ENCODE measurements at places on chromosomes 5 and 9.

- DNase-seq: no peak
These were observed 7.4 kb upstream of the SHC3 start for GRCh38 chr9:89185980-89186379.

DNA sequence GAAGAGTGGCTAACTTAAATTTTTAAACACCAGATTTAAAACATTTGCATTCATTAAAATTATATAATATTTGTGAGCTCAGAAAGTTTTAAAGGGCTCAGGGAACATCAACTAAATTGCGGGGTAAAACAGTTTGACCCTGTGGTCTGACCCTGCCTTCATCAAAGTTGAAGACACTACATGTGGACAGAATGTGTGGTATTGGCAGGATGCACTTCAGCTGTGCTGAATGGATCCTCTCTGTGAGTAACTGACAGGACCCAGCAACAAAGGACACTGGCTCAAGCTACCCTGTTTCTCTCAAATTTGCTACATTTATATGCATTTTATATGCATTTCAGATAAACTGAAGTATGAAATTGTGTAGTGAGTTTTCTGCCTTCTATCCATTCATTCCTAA lies 288.5 kb downstream of the ZNF608 start:
- DNase-seq: no peak

DNA sequence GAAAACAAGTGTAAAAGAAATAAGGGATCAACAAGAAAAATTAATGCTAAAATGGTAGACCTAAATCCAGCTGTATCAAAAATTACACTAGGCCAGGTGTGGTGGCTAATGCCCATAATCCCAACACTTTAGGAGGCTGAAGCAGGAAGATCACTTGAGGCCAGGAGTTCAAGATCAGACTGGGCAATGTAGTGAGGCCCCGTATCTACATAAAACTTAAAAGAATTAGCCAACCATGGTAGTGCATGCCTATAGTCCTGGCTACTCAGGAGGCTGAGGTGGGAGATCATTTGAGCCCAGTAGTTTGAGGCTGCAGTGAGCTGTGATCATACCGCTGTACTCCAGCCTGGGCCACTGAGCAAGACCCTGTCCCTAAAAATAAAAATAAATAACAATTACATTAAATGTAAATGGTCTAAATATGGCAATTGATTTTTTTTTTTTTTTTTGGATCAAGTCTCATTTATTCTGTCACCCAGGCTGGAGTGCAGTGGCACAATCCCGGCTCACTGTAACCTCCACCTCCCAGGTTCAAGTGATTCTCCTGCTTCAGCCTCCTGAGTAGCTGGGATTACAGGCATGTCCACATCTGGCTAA lies 4.2 kb upstream of the FAM151B start:
- DNase-seq: no peak

DNA sequence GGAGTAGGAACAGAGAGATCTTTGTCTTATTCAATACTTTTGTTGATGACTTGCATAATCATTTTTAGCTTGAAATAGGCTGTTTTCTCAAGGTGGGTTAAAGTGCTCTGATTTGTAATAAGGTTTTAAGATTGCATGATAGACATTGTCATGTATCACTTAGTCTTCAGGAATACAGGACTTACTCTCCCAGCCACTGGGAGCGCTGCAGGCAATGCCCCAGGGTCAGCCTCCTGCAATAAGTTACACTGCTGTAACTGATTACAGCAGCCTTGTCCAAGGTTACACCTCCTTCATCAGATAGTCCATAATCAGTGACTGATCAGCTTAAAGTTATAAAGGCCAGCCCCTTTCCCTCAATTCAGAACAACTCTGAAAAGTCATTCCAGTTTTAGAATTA lies 218.6 kb downstream of the ESM1 start:
- DNase-seq: no peak

DNA sequence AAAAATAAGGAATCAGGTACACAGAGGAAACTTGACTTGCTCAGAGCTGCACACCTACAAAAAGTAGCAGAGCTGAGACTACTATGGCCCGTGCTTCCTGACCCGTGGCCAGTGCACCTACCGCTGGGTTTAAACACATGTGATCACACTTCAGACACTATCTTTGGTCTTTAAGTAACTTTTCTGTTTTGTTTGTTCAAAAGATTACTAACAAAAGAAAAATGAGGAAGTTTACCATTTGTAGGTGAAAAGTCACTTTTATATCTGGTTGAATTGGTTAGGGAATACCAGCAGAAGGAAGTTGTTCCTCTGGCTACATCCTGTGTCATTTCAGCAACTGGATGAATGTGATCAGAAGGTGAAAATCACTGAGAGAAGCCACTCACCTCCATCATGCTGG lies 6.5 kb upstream of the SYK start:
- no peak for DNase-seq

DNA sequence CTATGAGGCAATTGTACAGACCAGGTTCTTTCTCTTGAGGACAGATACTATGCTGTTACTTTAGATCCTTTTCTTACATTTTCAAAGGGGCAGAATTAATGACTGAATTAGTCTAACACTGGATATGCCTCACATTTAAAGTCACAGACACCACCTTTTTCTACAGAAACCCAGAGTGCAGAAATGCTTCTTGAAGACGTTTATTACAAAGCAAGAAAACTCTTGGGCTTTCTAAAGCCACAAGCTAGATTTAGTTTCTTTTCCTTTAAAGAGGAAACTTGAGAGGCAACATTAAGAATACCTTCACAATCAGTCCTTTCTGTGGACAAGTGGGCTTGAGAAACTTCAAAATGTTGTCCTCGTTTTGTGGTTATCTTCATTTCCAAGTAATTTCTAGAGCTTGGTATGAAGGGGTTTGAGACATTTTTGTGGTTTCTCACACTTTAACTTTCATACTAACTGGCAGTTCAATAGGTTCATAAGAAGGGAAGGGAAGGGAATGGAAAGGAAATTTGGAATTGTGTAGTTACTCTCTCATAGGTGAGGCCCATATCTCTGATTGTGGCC lies 527.4 kb downstream of the RASEF start:
- DNase-seq: no peak

- DNase-seq: no peak
These were observed 150.3 kb downstream of the XRCC4 start for GRCh38 chr5:83227611-83228010.

- no peak for DNase-seq
These were observed 399.3 kb downstream of the ADGRV1 start for GRCh38 chr5:90957906-90958305.

DNA sequence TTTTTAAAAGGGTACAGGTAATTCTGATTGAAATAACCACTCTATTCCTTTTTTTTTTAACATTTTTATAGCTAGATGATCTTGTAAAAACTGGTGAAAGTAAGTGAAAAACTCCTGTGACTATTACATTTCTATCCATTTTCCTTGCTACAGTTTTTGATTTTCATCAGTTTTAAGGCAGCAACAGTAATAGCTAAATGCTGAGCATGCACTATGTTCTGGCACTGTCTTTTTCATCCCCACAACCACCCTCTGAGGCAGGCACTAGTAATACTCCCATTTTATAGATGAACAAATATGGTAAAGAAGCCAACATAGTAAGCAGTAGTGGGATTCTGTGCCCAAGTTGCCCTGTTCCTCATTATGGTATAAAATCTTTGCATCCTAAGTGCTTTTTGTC lies 113.0 kb upstream of the IL7R start:
- DNase-seq: no peak

- DNase-seq: no peak
These were observed 125.5 kb upstream of the RASGRF2 start for GRCh38 chr5:80834710-80835109.

DNA sequence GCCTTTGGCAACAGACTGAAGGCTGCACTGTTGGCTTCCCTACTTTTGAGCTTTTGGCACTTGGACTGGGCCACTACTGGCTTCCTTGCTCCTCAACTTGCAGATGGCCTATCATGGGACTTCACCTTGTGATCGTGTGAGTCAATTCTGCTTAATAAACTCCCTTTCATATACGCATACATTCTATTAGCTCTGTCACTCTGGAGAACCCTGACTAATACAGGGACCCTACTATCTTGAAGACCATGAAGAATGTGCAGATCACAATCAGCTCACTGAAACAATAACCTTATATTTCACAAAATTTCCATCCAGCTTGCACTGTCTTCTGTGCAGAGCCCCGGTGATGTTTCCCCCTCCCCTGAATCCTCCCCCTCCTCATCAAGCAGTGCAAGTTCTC lies 39.8 kb downstream of the TMEM215 start:
- DNase-seq: no peak

DNA sequence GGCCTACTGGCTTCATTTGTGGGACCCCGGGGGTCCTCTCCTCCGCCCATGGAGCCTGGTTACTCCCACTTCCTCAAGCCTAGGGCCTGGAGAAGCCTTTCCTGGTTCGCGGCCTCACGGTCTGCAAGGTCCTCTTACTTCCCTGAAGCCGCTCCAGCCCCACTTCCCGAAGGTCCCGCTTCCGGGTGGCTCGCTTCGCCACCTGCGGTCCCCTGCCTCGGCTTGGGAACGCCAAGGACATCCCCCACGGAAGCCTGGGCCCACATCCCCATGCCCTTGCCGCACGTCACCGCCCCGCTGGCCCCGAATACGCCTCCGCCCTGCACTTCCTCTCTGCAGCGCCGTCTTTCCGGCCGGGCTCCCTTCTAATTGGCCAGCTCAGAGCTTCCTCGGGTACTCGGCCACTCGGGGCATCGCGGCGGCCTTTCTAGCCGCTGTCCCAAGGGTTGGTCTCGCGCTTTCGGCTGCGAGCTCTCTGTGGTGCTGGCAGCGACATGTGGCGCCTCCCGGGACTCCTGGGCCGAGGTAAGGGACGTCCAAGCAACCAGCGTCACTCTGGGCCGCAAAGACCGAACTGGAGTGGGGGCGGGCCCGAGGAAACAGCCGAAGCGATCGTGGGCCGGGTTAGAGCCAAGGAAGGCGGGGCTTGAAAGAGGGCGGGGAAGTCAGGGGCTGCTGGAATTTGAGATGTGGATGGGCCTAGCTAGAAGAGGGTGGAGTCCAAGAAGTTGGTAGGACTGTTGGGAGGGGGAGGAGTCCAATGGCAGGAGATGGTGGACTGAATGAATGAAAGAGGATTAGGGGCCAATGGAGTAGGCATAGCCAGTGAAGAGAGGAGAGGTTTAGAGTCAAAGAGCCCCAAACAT lies at the start of gene DELE1:
DELE1 (plus strand) TSS at position 424 of the 866 bp plus-strand sequence; CDS start at position 495, 71 bp downstream.
- peak; percentile 96 for DNase-seq

DNA sequence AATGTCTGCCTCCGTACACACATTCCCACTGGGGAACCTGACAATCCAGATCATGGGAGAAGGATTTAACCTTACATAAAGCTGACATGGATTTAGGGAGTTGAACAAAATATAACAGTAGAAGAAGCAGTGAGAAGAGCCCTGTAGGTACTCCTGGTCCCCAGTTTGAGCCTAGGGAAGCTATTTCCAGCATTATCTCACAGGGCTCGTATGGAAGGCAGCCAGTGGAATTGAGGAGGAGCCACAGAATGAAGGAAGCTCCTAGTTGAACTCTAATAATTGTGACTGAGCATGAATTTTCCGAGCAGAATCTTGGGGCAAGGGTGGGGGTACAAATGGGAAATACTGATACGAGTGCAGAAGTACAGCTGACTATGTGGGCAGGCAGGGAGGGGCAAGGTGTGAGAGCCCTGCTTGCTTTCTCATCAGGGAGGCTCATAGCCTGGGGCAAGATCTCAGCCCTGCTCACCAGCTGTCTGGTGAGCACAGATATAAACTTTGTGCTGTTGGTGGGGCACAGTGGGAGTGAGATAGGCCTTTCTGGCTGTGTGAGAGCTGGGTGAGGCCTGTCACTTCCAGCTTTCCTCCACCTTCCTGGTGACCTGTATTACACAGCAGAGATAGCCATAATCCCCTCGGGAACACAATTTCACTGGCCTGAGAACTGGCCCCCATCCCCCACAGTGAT lies 290.7 kb upstream of the IL12B start:
- no peak for DNase-seq

DNA sequence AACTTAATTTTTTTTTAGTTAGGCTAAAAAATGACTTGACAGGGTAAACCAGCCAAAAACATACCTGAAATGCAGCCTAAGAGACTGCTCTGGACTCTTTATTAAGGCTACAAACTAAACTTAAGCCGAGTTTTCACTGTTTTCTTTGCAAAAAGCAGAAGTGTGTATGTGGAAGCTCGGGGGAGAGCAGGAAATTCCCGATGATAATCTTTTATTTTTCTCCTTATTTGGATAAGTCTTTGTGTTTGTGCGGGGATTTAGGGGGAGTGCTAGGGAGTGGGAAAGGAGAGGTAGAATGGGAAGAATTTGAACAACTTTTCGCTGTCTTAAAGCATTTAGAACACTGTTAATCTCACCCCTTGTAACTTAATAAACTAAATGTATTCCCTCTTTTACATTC lies 30.7 kb upstream of the GPR21 start:
- no peak for DNase-seq

GRCh38 chr9:72193478-72193881 lies 44.2 kb downstream of the GDA start:
- no peak for DNase-seq
